ENCODE measurements at places on chromosomes 5 and 9.

DNA sequence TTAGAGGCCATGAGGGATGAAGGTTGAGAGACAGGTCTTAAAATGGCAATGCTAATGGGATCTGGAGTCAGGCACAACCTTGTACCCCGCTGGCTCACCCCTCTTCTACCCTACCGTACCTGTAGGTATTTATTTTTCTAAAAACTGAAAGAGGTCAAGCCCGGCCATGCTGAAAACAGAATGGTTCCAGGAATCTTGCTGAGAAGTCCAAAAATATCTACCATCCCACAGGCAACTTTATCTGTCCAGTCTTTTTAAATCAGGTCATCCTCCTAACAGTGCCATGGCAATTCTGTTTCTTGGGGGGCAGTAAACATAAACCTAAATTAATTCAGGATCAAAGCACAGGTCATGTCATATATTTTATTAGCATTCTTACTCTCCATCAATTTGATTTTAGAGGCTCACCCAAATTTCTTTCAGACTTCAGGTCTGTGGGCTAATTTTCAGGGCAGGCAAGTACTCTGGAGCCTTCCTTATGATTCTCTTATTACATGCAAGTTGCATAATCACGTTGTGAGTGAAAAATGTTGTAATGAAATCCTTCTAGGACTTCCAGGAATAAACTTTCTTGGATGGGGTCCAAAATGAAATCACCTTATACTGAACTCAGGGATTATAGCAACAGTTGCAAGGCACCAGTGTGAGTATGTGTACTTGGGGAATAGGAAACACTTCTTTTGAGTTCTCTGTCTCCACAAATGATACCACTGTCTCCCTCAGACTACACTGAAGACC lies 102.7 kb upstream of the NREP start:
- no peak for DNase-seq

DNA sequence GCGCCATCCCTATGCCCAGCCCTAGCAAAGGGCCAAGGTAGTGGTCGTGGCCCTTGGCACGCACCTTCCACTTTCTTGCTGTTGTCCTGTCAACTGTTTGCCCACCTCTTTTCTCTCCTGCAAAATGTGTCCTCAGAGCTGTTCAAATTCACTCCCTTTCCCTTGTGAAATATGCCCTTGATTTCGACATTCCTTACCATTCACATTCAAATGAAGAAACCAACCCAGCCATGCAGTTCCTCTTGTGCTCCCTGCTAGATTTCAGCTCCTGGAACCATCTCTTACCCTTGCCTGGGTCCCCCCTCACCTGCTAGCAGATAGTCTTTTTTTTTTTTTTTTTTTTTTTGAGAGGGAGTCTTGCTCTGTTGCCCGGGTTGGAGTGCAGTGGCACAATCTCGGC lies 19.6 kb upstream of the HRH2 start:
- DNase-seq = no peak

DNA sequence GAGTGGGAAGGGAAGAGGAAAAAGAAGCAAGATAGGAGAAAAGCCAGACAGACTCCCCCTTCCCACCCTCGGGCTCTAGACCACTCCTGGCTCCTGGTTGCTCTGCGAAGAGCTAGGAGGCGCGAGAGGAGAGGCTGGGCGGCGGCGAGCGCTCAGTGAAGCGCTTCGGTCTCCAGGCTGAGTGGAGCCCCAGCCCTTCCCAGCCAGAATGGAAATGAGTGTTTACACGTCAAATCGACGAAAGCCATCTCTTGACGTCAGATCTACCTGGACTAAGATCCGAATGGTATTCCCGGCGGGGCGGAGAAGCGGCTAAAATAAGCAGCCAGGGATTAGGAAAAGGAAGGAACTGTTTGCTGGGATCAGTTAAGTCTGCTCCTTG lies at the start of gene PCSK1:
Gene PCSK1 (minus strand): TSS at position 183 of the 382 bp plus-strand sequence. CDS start 206 bp downstream, outside the sequence.
- DNase-seq = no peak

DNA sequence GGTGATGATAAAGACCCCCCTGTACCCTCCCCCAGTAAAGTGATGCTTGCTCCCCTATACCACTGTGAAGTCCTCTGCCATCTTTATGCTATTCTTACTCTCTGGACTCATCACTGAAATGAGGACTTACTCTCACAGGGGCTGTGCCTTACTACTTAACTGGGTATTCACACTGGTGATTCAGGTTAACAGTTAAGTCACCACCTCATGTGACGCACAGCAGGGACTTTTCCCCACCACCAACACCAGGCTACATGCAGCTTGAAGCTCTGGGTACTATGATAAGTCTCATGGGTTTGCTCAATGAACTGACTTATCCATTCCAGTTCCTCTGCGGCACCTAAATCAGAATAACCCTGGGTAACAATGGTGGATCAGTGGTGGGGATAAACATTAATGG lies 163.7 kb downstream of the ELAVL2 start:
- DNase-seq = no peak

GRCh38 chr5:165996201-165996875 lies 2295.1 kb upstream of the WWC1 start:
- DNase-seq = no peak

DNA sequence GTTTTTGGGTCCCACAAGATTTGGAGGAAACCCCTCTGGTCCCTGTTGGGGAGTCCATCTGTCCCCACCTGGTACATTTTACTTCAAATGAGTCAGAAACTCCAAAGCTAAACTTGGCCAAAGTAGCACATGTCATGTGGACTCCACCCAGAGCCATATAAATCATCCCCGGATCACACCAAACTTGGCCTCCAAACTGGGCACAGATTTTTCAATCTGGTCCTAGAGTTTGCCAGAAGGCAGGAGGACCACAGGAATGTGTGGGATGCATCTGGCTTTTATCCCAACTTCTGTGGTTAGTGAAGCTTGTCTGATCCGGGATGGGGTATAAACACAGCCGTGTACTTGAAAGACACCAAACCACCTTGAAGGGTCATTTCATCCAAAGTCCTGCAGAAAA lies 66.3 kb downstream of the MAT2B start:
- no peak for DNase-seq

DNA sequence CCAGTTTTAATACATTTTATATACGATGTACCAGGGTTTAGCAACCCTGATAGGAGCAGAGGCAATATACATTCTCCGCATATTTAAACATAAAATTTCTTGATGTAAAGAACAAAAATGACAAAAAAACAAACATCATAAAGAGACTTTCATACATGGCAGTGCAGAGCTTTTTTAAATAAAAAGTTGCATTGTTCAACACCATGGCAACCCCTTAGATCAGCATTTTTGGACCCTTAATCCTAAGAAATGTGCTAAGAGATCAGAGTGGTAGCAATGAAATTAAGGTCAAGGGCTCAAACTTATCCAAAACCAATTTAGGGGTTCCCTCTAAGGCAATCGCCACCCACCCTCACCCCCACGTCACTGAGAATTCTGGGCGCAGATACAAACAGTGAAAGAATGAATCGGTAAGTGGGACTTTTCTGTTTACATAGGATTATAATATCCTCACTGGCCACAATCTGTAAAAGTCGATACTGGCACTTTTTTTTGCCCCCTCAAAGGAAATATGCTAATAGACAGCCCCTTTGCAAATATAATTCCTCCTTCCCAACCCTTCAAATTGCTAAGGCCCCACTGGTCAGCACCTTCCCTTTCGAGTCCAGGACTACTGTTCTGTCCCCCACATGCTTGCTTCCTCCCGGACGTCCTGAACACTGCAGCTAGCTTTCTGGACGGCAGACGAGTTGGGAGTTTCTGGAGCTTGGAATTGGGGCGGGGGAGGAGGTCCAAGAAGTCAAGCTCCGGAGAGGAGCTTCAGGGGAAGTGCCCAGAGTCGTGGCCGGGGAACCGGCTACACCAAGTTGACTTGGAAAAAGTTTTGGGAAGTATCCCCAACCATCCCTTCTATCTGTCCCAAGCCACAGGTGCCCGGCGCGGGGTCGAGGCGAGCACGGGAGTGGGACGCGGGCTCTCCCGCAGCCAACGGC lies 2.2 kb downstream of the GAS1 start:
- DNase-seq = no peak

DNA sequence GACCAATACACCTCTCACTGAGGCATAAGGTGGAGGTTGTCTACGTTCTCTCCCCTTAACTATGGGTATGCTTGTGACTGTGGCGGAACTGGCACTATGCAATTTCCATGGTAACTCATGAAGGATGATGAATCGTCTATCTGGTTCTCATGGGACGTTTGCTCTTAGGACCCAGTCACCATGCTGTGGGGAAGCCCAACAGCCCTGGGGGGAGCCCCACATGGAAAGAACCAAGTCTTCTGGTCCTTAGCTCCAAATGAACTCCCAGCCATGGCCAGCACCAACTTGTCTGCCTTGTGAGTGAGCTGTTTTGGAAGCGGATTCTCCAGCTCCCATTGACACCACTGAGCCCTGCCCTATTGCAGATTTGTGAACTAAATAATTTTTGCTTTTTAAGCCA lies 188.7 kb upstream of the S1PR3 start:
- no peak for DNase-seq

GRCh38 chr5:124735169-124735858 lies 11.1 kb downstream of the ZNF608 start:
- no peak for DNase-seq

DNA sequence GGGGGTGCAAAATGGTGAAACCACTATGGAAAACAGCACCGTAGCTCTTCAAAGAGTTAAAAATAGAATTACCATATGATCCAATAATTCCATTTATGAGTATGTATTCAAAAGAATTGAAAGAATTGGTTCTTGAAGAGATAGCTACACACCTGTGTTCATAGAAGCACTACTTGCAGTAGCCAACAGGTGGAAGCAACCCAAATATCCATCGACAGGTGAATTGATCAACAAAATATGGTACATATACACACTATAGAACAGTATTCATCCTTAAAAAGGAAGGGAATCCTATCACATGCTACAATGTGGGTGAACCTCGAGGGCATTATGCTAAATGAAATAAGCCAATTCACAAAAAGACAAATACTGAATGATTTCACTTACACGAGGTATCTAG lies 85.7 kb upstream of the VCAN start:
- no peak for DNase-seq

- DNase-seq = no peak
Observed at GRCh38 chr5:116013936-116014335, 18.3 kb upstream of the ARL14EPL start.

Data from Calu3 (cell line).